C1 segment of cervical spinal cord (tissue), 14 donors: ENCODE measurements at places on chromosomes 1 and 21.

DNA sequence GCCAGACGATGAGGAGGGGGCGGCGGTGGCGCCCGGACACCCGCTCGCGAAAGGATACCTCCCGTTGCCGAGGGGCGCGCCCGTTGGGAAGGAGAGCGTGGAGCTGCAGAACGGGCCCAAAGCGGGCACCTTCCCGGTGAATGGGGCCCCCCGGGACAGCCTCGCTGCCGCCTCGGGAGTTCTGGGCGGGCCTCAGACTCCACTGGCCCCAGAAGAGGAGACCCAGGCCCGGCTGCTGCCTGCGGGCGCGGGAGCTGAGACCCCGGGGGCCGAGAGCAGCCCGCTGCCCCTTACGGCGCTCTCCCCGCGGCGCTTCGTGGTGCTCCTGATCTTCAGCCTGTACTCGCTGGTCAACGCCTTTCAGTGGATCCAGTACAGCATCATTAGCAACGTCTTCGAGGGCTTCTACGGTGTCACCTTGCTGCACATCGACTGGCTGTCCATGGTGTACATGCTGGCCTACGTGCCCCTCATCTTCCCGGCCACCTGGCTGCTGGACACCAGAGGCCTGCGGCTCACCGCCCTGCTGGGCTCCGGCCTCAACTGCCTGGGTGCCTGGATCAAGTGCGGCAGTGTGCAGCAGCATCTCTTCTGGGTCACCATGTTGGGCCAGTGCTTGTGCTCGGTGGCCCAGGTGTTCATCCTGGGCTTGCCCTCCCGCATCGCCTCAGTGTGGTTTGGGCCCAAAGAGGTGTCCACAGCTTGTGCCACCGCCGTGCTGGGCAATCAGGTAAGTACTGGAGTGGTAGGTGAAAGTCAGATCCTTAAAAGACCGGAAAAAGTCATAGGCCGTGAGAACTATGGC is 588 bp downstream of the FLVCR1 start:
- DNase-seq: no peak

DNA sequence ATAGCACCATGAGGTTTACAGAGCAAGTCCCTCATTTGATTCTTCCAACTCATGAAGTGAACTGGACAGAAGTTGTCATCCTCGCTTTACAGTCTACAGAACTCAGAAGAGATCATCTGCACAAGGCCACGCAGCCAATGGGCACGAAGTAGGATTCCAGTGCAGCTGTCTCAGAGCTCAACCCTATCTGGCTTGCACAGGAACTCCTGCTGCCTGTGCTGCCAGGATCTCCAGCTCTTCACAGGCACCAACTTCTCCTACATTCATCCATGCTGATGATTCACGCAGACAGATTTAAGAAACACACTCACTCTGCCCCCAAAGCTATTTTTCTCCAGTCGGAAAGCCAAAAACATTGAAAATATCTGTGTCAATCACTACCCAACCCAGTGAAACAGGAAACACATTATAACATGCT is 157.0 kb downstream of the RERE start:
- DNase-seq: no peak

DNA sequence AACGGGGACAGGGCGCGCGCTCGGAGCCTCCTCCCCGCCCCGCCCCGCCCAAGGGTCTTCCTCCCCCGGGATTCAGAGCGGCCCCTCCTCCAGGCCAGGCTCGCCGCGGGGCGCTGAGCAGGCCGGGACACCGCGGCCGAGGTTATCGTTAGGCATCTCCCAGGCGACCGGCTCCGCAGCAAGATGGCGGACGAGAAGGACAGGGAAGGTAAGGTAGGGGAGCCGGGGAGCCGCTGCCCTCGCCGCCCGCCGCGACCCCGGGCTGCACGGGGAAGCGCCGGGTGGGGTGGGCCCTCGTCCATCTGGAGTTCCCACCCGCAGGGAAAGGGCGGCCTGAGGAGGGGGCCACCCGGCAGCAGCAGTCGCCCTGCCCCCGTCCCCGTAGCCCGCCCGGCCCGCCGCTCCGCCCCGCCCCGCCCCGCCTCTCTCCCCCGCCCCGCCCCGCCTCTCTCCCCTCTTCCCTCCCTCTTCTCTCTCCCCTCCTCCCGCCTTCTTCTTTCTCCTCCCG is 105.9 kb upstream of the HNRNPU start:
- no peak for DNase-seq

- DNase-seq: no peak
Measured at GRCh38 chr1:234606784-234607108, 3.2 kb downstream of the IRF2BP2 start.

DNA sequence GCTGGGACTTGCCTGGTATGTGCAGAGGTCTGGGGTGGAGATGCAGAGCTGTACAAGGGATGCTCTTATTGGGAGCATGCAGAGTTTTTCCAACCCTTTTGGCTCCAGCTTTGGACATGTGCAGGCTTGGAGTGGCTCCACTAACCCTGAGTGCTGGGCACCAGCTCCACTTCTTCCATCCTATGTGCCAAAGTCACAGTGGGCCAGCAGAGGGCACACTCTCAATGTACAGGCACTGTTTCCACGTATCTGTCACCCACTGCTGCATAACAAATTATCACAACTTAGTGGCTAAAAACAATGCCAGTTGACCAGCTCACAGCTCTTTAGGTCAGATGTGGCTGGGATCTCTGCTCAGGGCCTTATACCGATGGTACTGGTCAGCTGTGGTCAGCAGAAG is 631.8 kb downstream of the AJAP1 start:
- DNase-seq: no peak

GRCh38 chr1:208228550-208228949 is 15.6 kb downstream of the PLXNA2 start:
- no peak for DNase-seq

- DNase-seq: no peak
Measured at GRCh38 chr21:37915941-37916309, 332 bp downstream of the KCNJ6 start.

DNA sequence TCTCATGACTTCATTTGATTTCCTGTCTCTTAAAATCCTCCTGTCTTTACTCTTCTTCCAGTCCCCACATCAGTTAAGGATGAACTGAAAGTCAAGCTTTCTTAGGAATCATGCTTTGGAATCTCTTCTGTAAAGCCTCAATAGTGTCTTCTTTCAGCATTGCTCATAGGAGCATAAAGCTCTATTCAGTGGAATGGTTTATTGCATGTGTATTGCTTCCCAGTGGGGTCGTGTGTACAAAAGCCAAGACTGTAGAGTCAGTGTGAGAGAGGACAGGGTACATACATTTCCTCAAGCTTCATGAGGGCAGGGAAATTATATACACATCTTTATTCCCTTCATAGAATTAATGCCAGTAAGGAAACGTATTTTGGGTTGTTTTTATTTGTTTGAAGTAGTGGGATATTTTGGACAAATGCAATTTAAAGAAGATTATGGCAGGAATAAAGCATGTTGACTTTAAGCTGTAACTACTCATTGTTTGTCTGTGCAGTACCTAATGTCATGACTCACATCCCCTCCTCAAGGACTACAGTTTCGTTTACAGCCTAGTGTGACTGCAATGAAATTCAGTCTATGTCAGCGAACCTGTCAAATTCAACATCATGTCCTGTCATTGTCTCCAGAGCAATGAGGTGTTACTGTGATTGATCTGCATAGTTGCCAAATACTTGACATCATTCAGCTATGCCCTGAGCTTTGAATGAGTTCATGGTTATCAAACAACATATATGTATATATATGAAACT is 2164.2 kb downstream of the NCAM2 start:
- no peak for DNase-seq

DNA sequence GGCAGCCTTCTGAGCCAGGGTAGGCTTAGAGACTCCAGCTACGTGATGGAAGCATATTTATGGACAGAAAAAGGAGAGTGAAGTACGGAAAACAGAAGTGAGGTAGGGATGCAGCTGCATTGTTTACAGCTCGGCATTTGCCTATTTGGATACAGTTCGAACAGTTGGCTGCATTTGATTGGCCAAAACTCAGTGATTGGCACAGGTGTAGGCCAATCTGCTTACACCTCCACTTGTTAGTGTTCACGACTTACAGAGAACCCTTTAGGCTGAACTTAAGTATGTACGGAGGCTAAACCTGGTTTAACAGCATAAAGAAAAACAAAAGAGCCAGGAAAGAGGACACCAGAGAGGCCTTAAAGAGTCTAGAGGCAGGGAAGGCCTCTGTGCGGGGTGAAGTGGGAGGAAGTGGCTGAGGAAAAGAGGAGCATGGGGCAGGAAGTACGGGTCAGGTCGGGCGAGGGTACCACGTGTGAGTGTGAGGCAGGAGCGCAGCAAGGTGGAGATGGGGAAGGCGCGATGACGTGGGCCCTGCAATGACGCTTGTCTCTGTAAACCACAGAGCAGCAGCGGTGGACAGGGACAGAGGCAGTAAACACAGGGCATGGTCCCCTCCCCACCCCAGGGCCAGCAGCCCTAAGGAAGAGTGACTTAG is 32.0 kb downstream of the RSPH1 start:
- DNase-seq: no peak

DNA sequence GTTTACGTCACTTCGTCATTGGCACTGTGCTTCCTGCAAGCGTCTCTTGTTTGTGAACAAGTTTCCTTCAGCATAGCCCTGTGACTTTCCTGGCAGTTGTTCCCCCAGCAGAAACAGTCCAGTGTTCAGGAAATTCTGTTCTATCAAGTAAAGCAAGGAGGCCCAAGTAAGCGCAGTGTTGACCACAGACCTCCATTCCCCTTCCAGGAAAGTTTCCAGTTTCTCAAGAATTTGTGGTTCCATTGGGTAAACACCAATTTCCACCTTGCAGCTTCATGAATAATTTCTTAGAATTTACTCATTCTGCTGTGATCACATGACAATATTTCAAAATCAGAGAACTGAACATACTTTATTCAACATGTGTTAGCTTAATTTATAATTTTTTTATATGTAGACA is 88.5 kb upstream of the ETV3 start:
- DNase-seq: no peak

DNA sequence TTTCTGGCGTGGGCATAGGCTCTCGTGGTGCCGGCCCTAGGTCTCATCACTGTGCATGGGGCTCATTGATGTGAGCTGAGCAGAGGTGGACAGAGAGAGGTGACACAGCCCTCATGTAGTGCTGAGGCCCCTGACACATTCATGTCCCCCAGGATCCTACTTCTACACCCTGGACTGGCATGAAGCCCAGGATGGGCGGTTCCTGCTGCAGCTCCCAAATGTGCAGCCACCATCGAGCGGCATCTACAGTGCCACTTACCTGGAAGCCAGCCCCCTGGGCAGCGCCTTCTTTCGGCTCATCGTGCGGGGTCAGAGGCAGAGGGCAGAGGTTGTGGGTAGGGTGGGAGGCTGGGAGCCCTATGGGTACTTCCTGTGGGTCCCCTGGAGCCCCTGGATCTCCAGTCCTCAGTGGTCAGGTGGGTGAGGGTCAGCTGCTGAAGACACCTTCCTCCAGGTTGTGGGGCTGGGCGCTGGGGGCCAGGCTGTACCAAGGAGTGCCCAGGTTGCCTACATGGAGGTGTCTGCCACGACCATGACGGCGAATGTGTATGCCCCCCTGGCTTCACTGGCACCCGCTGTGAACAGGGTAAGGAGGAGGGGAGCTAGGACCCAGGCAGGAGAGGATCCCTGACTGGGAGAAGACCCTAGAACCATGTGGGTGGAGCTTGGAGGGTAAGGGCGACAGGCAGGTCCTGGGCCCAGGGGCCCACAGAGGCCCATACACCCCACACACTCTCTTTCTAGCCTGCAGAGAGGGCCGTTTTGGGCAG is 6.1 kb downstream of the TIE1 start:
- no peak for DNase-seq

GRCh38 chr1:109628540-109629321 is 9.1 kb downstream of the AMPD2 start:
- DNase-seq: no peak

DNA sequence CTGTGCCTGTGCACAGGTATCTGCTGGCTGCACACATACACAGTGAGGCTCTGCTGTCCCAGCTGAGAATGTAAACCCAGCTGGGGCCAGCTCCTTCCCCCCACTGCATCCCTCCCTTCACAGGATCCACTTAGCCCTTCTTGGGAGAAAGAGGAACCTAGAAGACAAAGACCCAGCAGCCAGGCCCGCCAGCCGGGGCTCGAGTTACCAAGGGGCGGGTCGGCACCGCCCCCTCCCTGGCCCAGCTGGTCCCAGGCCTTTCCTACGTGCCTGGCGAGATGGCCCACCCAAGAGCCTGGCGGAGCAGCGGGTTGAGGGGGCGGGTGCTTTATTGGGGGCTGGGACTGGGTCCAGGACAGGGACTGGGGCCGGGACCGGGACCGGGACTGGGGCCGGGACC is 2.1 kb downstream of the SH3BGRL3 start:
- no peak for DNase-seq

GRCh38 chr1:59025898-59026426 is 242.1 kb upstream of the JUN start:
- no peak for DNase-seq

DNA sequence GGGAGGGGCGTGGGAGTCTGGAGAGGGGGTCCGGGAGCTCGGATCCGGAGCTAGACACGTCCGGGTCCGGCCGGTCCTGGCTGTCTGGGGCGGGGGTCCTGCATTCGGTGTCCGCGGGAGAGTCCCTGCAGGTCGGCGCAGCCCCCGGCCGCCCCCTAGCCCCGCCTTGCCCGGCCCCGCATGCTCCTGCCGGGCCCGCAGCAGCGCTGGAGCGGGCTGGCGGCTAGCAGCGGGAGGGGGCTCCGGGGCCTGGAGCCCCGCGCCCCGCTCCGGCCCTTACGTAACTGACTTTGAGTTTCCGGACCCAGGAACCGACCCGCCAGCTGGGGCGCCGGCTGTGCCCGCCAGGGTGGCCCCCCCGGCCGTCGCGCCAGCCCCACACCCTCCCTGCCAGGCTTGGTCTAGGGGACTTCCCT is 26.9 kb upstream of the EPB41 start:
- peak; percentile 39 for DNase-seq

GRCh38 chr1:48616710-48617109 is 144.7 kb upstream of the SPATA6 start:
- no peak for DNase-seq

GRCh38 chr1:165253818-165254254 is 102.7 kb downstream of the LMX1A start:
- DNase-seq: no peak

DNA sequence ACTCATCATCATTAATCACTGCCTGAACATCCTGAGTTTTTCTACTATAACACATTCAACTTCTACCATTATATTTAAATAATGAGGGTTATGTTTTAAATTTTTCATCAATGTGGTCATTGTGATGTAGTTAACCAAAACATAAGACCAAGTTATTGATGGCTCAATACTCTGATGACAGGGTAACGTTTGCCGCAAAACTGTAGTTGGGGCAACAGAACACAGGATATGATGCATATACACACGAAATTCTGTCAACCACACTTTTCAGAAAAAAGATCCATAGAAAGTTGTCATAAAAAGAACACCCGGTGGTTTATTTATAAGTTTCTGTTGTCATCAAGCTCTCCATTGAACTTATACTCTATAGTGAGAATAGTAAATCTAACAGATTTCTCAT is 121.7 kb upstream of the COL11A1 start:
- no peak for DNase-seq

DNA sequence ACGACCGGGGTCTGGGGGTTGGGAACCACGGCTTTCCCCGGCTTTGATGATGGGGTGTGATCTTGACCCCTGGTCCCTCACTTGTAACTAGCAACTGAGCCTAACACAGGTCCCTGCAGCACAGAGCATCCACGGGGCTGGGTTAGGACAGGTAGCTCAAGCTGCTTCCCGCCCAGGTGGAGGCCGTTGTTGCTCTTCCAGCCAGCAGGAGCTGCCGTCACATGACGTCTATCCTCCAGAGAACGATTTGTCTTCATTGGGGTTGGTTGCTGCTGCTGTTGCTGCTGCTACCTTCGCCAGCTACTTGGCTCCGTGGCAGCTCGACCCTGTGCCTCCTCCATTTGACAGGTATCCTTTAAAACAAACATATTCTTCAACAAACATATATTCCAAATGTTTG is 74.3 kb upstream of the ADAR start:
- no peak for DNase-seq

GRCh38 chr1:88275259-88275862 is 408.7 kb upstream of the PKN2 start:
- no peak for DNase-seq
